Dermis microvascular lymphatic vessel endothelial cell (primary cell): ENCODE measurements at places on chromosomes 3 and 15. TPM values are rescaled to one million over a fixed set of nuclear protein-coding genes. Genes with fewer than 3 reads are reported as not detected.

ANKUB1 gene
- total RNA-seq: under 0.01 TPM in 1 of 2 replicates, not detected in the other

TFRC gene
- total RNA-seq: 99.6 and 160 TPM in 2 replicates

CCDC80 gene
- 9.7 and 13.0 TPM in 2 replicates for total RNA-seq

B3GALNT1 gene
- total RNA-seq: 11.9 and 12.9 TPM in 2 replicates

- no peak for DNase-seq
These were observed 237.7 kb upstream of the ST8SIA2 start for GRCh38 chr15:92155934-92156333.

DNA sequence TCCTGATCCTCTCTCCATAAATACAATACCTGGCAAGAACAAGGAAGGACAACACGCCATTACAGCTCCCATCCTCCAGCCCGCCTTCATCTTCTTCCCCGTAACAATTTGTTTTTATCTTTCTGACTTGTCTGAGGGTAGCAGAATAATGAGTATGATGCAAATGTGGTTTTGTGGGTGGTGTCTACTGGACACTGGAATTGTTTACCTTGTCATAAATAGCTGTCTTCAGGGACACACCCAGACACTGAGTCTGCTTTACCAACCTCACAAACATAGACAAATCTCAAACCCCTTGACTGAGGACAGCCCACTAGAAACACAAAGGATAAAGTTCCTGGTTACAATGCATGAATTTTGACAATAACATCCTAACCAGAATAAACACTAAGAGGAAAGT is 13.4 kb downstream of the WDR72 start:
- DNase-seq: no peak

DNA sequence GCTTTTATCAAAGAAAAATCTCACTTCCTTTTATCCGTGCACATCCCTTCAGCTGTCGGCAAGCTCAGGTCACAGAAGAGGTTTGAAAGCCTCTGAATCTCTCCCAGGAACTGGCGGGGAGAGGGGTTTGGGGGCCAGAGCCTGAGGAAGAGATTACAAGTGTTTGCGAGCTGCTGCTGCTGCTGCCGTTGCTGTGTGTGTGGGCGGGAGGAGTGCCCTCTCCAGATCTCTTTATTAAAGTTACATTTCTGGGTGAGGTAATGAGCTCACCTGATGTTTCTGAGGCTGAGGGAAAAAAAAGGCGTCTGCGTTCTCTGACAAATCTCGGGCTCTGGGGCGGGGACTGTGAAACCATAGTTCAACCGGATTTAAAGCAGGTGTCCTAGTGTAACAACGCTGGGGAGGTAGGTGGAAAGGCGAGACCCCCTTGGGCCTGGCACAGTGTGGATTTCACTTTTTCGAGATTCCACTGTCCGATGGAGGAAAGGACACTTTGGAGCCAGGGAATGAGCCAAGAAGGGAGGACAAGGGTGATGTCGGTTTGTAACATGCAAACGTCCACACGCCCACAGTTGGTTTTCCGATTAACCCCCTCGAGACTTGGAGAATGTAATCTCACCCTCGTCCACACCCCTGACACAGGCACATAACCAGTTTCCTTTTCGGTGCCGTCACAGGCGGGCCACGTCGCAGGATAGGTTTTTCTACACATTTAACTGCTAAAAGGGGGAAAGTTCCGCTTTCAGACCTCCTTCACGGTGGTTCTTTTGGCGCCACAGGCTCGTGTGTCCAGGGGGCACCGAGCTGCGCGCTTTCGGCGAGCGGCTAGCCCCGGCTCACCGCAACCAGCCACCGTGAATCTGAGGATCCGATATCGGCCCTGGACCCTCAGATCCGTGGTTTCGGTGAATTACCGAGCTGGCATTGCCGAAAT is 2.1 kb downstream of the ALCAM start:
- no peak for DNase-seq

DNA sequence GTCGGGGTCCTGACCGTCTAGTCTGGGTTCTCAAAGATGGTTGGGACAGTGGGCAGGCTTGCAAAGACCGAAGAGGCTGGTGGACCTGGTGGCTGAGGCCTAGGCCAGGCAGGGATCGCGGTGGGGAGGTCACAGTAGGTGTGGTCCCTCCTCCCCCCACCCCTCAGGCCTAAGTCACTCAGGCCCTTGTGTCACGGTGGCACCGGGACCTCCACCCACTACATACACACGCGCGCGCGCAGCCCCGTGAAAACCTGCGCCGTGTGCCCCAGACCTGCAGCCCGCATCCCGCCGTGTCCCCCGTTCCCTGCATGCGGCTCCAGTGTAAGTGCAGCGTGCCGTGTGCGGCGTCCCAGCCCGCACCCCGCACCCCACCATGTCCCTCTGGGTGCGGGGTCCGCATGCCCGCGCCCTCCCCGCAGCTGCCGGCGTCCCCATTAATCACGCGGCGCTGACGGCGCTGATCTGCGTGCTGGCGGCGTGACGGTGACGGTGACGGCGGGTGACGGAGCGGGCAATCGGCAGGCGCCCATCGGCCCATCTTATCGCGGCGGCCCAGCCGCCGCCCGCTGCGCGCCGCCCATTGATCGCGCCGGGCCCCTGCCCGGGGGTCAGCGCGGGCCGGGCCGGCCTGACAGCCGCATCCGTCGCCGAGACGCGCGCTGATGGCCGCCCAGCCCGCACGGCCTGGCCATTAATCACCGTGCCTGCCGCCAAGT is 24.4 kb downstream of the SEC61A1 start:
- no peak for DNase-seq

DNA sequence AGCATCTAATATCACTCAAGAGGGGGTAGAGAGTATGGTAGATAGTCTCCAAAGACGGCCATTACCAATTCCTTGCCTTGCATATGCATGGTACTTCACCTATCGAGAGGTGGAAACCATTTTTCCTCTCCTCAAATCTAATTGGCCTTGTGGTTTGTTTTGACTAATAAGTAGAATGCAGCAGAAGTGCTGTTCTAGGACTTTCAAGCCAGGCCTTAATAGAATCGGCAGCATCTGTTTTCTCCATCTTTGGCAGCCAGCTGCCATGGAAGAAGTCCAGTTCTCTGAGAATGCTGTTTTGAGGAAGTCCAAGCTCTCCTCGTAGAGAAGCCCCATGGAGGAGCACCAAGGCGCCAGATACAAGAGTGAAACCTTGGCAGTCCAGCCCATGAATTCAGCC is 59.1 kb upstream of the RASGRP1 start:
- DNase-seq: no peak

DNA sequence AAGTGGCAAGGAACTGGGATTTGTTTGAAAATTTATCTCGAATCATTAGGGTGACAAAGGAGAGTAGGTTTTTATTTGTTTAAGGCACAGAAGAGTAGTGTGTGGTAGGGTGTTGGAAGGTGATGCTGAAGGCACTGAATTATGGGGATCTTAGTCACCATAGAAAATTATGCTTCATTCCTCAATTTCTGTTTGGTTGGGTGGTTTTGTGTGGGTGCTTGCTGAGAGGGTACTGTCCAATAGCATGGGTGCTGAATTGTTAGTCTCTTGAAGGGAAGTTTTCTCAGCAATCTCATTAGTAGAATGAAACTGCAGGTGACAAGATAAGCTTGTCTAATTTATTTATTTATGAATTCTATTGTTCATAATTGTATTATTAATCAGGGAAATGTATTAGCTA is 610.9 kb downstream of the AGBL1 start:
- DNase-seq: no peak

GRCh38 chr15:61175024-61175423 is 54.1 kb downstream of the RORA start:
- DNase-seq: no peak

DNA sequence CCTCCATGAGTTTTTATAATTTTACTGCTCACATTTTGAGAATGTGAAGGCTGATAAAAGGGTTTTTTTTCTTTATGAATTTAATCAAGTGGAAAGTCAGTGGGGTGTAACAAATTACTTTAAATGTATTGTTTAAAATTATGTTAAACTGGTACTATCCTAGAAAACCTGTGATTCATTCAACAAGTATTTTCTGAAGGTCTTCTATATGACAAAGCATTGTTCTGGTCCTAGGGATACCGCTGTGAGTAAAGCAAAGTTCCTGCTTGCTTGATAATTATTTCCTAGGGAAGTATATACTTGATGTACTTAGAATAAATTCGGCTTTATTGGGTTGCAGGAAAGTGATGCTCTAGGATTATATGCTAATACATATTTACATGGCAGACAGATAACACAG is 152.8 kb upstream of the GOLGA6L4 start:
- no peak for DNase-seq

GRCh38 chr15:43325039-43325684 is 5.2 kb downstream of the LCMT2 start:
- DNase-seq: no peak

DNA sequence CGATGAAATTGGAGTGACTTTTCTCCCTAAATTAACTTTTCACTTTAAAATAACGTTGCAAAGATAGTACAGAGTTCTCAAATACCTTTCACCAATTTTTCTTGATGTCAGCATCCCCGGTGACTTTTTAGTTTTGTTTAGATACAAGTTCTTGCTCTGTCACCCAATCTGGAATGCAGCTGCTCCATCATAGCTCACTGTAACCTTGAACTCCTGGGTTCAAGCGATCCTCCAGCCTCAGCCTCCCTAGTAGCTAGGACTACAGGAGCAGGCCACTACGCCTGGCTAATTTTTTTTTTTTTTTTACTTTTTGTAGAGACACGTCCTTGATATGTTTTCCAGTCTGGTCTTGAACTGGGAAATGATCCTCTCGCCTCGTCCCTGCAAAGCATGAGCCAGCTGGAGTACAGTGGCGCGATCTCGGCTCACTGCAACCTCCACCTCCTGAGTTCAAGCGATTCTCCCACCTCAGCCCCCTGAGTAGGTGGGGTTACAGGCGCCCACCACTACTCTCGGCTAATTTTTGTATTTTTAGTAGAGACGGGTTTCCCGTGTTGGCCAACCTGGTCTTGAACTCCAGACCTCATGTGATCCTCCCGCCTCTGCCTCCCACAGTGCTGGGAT is 747 bp downstream of the NSUN3 start:
- no peak for DNase-seq
